ENCODE measurements at places on chromosomes 11 and 22.
A peak's percentile ranks its signal among the peaks of the same experiment; 100 is the strongest.

- no peak for DNase-seq
Observed at GRCh38 chr11:57867966-57868365, 106.4 kb downstream of the CTNND1 start.

DNA sequence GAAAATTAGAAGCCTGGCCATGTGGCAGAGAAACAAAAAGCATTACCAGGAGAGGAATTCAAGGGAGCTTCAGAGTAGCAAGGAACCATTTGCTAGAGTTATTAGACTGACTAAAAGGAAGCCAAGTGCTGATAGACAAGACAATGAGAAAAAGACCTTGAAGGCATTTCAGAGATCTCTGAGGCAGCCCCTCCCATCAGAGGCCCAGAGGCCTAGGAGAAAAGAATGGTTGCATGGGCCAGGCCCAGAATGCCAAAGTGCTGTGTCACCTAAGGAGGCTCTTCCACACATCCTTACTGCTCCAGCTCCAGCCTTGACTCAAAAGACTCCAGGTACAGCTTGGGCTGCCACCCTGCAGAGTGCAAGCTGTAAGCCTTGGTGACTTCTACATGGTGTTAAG is 61.8 kb upstream of the POU2AF2 start:
- DNase-seq, result no peak

DNA sequence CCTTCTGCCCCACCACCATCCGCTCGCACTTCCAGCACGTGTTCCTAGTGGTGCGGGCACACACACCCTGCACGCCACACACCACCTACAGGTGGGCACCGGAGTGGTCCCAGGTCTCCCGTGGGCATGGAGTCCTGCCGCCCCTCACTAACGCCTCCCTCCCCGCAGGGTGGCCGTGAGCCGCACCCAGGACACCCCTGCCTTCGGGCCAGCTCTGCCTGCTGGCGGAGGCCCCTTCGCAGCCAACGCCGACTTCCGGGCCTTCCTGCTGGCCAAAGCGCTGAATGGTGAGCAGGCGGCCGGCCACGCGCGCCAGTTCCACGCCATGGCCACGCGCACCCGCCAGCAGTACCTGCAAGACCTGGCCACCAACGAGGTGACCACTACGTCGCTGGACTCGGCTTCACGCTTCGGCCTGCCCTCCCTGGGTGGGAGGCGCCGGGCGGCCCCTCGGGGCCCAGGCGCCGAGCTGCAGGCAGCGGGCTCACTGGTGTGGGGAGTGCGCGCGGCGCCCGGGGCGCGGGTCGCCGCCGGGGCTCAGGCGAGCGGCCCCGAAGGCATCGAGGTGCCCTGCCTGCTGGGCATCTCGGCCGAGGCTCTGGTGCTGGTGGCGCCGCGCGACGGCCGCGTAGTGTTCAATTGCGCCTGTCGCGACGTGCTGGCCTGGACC is 8.5 kb downstream of the SIPA1 start:
- no peak for DNase-seq

DNA sequence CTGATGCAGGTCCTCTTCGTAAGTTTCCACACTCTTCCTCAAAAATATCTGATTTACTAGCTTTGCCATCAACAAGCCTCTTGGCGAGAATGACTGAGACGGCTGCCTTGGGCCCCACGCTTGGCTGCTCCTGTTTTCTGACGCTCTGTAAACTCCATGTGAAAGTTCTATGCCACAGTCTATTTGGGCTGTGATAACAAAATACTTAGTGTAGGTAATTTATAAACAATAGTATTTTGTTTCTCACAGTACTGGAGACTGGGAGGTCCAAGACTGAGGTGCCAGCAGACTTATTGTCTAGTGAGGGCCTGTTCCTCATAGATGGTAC is 123.2 kb upstream of the SORL1-AS1 start:
- DNase-seq, result no peak

- DNase-seq, result no peak
Observed at GRCh38 chr11:100640646-100641045, 46.4 kb upstream of the ARHGAP42 start.

DNA sequence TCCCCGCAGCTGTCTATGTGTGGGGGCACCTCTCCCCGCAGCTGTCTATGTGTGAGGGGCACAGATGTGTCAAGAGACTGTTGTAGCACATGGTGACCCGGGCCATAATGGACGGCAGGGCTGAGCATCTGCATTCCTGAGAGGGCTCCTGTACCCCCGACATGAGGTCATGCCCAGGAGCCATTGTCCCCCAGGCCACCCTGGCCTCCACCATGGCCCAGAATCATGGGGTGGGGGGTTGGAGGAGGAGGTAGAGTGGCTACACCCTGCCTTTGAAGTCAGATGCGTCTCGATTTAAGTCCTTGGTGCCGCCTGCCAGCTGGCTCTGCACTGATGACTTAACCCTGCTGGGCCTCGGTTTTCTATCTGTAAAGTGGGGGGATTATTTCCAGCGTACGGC is 49.1 kb downstream of the ARHGAP8 start:
- no peak for DNase-seq

GRCh38 chr11:6401464-6401863 is 11.2 kb downstream of the SMPD1 start:
- DNase-seq, result no peak

DNA sequence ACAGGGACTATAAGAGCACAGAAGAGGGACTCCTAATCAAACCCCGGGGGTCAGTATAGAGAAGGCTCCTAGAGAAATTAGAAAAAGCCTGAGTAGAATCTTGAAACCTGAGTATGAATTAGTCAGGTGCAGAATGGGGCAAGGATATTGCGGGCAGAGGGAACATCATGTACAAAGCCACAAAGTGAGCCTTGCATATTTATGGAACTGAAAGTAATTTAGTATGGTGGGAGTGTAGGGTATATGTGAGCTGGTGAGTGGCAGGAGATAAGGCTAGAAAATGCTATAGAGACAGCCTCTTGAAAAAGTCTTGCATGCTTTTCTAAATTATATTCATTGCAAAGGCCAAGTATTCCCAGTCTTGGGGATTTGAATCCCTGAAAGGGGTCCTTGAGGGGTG is 93.7 kb downstream of the STIM1 start:
- DNase-seq, result no peak

GRCh38 chr11:47914743-47915142 is 65.6 kb upstream of the PTPRJ start:
- DNase-seq, result no peak

DNA sequence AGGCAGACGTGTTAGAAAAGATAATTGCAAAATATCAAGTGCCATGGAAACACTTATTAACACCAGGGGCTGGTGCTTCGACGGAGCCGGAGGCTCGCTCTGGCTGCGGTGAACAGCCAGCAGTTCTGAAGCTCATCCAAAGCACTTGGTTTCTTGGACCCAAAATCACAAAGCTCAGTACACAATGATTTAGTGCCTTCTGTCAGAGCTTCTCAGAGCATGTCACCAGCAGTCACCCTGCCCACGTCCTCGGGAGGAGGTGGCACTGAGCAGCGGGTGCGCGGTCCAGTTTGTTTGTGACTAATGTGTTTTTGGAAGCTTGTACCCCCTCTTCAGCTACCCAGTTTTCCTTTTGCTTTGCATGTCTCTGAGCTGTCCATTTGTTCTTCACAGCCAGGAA is 58.7 kb upstream of the KIRREL3 start:
- peak; percentile 7 for DNase-seq
